ENCODE measurements at places on chromosomes 12 and 14.

DNA sequence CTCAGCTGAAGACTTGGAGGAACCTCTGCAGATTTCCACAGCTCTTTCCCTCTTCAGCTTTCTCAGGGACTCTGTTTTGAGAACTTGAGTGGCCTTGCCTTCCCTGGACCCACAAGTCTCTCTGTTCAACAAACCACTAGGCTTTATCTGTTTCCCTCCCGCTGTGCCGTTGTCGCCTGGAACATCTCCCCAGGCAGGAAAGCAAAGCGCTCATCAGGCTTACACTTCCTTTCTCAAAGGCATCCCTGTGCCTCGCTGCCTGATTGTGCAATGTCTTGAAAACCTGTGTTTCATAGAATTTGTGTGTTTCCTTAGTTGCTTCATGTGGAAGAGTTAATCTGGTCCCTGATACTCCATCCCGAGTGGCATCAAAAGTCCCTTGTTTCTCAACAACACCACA is 64.1 kb downstream of the PPM1A start:
- no peak for DNase-seq

GRCh38 chr14:64110802-64111201 is 183.4 kb downstream of the ESR2 start:
- no peak for DNase-seq

GRCh38 chr14:61581955-61582615 is 113.2 kb upstream of the HIF1A start:
- DNase-seq = no peak

DNA sequence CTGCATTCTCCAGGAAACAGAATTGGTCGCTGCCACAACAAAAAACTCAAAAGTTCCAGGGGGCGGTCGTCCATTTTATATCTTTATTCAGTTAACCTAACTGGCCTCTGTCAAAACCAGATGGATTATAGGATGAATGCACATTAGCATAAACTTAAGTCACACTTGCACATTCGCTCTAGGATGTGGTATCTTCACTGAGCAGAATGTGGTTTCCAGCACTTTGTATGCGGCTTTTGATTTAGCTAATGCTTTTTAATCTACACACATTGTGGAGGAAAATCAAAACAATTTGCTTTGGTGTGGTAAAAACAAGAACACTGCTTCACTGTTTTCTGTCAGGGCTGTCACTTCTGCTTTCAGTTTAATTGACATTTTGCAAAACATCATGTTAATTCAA is 4.5 kb downstream of the TAS2R50 start:
- no peak for DNase-seq

DNA sequence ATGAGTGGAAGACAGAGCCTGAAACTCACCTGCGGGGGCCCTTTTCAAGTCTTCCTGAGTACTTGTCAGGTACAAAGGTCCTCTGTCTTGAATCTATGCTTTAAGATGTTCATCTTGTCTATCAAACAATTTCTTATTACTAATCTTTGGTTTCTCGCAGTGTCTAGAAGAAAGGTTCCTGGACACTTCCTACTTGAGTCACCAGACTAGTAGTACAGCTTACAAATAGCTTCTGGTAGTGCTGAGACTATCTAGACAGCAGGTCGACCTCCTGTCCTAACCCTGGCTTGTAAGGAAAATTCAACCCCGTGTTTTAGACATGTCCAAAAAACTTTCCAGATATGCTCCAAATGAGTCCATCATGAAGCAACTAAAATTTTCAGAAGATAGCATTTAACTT is 11.2 kb upstream of the ARID2 start:
- DNase-seq = no peak

DNA sequence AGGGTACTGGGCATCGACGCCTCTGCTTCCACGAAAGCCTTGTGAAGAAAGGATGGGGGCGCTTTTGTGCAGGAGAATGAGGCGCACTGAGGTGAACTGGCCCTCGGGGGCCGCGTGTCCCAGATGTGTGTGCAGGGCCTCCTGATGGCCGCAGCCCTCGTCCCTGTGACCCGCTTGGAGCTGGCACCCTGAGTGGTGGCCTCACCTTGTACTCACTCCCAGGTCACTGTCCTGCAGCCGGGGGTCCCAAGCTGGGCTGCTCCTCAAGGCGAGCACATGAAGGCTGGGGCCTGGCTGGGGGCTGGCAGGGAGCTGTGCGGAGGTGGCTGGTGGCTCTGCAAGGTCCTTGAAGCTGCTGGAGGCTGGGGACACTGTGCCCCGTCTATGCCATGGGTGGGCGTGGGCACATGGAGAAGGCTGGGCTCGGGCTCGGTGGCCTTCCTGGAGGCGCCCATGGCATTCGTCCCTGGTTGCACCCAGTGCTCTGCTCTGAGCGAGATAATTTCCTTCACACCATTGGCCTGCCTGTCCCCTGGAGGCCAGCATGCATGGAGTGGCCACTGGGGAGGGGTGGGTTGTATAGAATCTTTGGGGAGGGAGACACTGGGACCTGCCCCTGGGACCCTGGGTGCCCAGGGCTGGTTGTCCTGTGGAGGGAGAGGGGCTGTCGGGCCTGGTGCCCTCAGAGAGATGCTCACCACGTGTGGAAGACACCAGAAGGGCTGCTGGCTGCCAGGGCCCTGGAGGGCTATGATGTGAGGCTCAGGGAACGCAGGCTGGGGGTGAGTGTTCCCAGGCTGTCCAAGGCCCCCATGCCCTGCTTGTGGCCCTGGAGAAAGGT is 79.3 kb downstream of the TMEM121 start:
- DNase-seq = no peak

GRCh38 chr12:2643576-2644135 is 151.1 kb upstream of the FKBP4 start:
- no peak for DNase-seq

DNA sequence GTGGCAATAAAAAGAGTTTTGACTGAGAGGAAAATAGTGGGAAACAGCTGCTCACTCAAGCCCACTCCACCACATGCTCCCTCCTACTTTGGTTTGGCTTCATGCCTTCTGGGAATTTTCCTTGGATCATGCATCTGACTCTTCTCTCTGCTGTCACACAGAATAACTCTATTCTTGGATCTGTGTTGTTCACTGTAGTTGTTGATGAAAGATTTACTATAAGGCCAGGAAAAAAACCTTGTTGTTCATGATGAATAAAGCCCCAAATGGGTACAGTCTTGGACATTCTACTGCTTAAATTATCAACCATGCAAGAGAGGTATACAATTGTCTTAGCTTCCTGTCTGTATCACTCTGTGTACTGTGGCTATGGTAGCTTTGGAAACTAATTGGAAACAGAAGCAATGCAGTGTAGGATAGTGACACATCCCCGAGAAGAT is 70.5 kb downstream of the TMX1 start:
- no peak for DNase-seq

- DNase-seq = no peak
These were observed 13.0 kb downstream of the ZFP36L1 start for GRCh38 chr14:68779761-68780323.

- DNase-seq = no peak
These were observed 25.3 kb downstream of the PIGH start for GRCh38 chr14:67574806-67575205.
